ENCODE measurements at places on chromosomes 3 and 15.

- DNase-seq = no peak
These were observed 102.8 kb downstream of the FRMD5 start for GRCh38 chr15:44092221-44092620.

DNA sequence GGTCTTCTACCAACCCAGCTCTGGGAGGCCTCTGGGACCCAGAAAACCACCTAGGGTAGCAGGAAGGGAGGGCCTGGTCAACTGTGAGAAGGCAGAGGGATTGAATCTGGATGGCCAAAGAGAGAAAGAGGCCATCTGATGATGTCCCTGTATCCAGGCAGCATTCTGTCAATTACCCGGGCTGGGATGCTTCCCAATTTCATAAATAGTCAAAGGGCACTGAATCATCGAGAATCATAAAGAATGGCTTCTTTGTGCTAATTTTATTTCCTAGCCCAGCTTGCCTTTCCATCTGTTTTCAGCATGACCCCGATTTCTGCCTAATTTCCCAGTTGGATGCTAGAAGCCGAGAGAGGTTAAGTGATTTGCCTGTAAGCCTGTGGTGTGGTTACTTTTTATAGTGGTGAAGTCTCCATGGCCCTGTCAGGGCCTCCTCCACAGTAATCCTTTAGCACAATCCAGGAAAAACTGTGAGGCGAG is 129.2 kb downstream of the FAM43A start:
- DNase-seq = no peak

DNA sequence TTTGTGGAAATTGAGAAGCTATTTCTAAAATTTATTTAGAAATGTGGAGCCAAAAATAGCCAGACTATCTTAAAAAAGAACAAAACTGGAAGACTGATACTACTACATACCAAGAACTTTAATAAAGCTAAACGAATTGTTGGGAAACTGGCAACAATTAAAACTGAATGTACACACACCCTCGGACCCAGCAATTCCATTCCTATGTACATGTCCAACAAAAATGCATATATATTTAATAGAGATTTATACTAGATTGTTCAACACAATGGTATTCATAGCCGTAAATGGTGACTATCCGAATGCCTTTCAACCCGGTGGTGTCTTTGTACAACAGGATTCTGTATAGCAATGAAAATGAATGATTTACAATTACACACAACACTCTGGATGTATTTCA is 136.5 kb upstream of the RASGRP1 start:
- no peak for DNase-seq

DNA sequence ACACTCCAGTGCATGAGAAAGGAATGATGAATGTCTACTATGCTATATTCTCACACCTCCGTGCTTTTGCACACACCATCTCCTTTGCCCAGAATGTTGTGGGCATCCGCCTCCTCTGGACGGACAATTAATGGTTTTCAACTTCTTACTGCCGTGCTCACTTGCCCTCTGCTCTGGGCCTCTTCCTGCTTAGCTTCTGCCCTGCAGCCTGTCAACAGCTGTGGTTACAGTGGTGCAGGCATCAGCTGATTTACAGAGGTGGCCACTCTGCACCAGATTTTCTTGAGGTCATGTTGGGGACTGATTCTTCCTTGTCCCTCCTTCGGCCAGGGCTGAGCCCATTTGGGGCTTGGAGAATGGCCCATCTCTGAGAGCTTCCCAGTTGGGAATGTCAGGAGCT is 56.5 kb upstream of the TMEM115 start:
- no peak for DNase-seq

GRCh38 chr3:76010252-76010651 is 224.9 kb upstream of the ZNF717 start:
- DNase-seq = no peak

- DNase-seq = no peak
These were observed 65.5 kb downstream of the CCR4 start for GRCh38 chr3:33016846-33017405.

GRCh38 chr3:81443457-81443782 is 318.0 kb downstream of the GBE1 start:
- DNase-seq = no peak

DNA sequence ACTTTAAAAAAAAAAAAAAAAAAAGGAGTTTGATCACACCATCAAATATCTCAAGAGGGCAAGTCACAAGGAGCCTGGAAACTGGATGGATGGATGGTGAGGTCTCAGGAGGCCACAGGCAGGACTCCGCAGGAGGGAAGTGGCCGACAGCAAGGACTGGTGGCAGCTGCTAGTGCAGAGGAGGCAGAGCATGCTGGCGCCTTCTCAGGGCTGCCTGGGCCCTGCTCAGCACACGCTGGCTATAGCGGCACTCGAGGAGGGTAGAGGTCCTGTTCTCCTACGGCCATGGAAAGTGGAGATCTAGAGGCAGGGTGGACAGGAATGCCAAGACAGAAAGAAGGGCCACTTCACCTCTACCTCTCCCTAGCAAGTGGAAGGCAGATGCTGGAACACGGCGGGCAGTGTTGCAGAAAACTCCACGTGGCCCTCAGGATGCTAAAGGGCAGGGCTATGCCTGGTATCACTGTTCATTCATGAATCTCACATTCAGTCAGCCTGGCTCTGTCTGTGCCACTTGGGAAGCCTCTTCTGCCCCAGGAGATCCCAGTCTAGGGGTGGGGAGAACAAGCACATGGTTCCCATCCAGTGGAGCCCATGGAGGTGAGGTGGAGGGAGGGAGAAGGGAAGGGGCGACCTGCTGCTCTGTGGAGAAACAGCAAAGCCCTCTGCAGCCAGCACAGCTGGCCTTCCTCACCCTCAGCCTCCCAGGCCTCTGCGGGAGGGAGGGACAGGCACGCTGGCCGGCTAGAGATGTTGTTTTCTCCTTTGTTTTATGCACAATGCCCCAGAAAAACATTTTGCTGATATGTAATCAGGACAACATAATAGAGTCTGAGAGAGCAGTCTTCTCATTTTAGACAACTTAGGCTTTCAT is 71.0 kb downstream of the OXNAD1 start:
- no peak for DNase-seq

GRCh38 chr15:60395276-60396011 is 2.3 kb downstream of the ANXA2 start:
- no peak for DNase-seq

DNA sequence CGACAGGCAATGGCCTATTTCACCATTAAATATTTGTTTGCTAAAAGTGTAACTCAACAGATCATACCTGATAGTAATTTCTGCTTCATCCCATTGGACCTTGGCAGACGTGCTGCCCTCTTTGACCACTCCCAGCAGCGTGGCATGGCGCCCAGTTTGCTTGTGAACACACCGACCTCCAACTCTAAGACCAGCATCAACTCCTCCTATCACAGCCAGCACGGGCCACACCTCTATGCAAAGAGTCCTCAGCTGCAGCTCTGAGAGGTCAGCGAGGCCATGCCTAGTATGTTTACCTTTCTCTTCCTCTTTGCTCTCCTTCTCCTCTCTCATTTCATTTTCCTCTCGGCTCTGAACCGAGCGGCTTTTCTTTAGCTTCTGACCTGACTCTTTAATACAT is 80.6 kb downstream of the FBXL22 start:
- no peak for DNase-seq

GRCh38 chr15:47708161-47708980 is 8.9 kb upstream of the SEMA6D start:
- DNase-seq = no peak

- no peak for DNase-seq
These were observed 4.3 kb downstream of the CD276 start for GRCh38 chr15:73688455-73688854.

DNA sequence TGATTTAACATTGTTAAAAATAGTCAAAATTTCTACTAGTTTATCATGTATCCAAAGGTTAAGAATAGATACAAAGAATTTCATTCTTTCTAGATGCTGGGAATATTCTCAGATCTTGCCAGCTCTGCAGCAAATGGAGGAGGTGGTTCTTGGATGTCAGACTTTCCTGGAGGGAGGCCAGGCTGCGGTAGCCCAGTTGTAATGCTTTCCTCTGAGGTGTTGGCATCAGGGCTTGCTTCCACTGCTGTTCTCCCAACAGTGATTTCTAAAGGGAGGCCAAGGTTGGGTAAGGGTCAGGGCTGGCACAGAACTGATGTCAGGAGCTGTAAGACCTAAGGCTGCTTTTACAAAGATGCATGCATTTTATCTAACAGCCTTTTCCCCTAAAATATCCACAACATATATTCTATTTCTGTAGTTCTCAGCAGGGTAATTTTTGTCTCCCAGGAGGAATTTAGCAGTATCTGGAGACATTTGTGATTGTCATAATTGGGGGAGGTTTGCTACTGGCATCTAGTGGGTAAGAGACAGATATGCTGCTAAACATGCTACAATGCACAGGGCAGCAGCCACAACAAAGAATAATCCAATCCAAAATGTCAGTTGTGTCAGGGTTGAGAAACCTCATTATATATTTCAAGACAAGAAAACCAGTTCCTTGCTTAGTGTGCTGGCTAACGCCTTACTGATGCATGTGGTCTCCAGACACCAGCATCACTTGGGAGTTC is 42.0 kb upstream of the SPTSSB start:
- DNase-seq = no peak

DNA sequence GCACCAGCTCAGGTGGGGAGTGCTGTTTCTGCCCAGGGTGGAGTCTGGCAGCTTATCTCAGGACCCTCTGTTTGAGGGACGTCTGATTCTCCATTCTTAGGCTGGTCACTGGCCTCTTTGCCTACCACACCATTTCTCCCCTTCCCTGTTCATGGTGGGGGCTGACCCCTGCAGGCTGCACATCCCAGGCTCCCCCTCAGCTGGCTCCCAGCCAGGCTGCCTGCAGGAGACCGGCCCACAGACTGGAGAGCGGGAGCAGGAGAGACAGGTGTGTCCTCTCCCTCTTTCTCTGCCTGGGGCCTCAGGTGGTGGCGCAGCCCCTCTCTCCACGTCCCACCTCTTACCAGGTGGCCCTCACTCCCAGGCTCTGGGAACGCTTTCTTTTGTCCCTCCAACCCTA is 60.8 kb downstream of the RAB11A start:
- no peak for DNase-seq

DNA sequence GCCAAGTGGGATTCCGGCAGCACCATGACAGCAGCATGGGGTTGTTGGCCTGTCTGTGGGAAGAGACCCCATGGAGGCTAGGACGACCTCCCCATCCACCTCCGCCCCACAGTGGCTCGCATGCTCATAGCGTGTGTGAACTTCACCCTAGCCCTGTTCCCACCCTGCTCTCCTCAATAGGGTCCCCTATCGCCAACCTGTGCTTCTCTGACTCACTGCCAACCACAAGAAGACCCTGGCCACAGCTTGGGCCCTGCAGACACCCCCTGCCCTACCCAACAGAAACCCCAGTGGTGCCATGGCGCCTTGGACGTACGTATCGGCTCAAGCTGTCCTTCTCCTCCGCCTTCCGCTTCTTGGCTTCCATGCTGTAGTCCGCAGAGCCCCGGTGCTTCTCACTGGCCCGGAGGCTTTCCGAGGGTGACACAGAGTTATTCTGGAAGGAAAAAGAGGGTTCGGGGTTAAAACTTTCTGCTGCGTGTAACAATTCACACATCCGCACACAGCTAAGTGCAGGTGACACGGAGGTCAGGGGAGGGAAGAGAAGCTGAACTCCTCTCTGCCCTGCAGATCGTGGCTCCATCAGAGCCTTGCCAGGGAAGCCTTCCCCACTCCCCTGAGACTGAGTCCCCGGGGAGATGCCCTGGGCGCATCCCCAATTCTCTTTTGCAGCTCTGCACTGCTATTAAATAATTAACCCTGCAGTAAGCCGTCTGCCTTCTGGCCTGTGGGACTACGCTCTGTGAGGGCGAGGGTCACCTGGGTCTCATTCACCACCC is 37.3 kb downstream of the TLE3 start:
- DNase-seq = no peak

GRCh38 chr3:24520976-24521419 is 26.3 kb upstream of the THRB start:
- DNase-seq = no peak

- DNase-seq = no peak
These were observed 234.8 kb upstream of the NR2E3 start for GRCh38 chr15:71575474-71576045.

DNA sequence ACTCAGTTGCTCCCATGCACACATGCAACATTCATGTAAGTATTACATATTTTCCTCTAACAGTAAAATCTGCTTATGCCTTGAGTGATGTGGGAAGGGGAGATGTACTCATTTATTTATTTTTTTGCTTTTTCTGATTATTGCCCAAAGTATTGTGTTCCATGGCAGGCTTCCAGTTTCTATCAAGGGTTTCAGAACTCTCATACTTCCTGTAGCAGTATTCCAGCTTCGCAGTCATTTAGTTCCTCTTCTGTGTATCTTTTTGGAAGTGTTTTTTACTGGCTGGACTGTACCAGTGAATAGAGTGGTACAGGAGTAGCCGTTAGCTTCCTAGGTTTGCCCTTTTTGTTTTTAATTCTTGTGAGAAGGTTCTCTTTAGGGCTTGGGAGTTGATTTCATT is 26.9 kb downstream of the RAB11A start:
- DNase-seq = no peak

- DNase-seq = no peak
These were observed 41.0 kb downstream of the ITGB5 start for GRCh38 chr3:124846189-124846588.

DNA sequence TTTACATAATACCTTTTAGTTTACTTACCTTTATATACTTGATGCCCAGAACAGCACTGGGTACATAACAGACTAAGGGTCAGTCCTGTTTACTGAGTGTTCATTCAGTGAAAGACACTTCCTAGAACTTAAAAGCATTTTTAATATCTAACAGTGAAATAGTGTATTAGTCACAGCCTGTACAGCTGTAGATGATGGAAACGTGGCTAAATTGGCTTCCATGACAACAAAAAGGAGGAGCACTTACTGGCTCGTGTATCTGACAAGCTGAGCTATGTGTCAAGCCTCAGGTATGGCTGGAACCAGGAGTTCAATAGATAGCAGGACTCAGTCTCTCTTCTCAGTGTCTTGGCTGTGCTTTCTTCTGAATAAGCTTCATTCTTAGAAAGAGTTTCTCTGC is 40.2 kb downstream of the CMTM8 start:
- DNase-seq = no peak

- no peak for DNase-seq
These were observed 28.3 kb downstream of the IMPG2 start for GRCh38 chr3:101292027-101292426.

DNA sequence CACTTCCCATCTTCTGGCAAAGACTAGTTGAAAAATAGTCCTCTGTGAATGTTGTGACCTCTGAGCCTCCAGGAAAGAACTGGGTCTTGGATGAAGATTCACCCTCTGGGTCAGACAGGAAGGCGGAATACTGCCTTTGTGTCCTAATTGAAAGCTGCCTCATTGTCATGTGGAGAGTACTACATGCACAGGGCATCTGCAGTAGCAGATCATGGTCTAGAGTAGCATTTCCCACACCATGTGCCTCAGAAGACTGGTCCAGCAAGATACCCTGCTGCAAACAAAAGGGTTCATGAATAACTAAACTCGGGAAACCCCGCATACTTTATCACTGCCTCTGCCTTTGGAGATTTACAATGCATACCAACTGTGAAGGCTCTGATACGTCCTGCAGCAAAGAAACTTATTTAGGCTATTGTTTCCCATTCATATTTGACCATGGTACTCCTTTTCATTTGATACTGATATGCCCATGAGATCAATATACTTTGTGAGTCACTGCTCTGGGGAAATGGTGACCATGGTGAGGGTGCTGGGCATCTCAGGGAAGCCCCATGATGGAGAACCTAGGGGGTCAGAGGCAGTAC is 22.7 kb downstream of the IRAK2 start:
- DNase-seq = no peak
